Osteocyte (in vitro differentiated cells): ENCODE measurements at places on chromosomes 13 and 19. TPM values are rescaled to one million over a fixed set of nuclear protein-coding genes. Genes with fewer than 3 reads are reported as not detected.

Gene FUT2
- total RNA-seq = not detected in 2 replicates

Gene LRCH1
- 13.9 and 14.6 TPM in 2 replicates for total RNA-seq

Gene APC2
- total RNA-seq = 1.2 and 1.5 TPM in 2 replicates

Gene ZNF837
- total RNA-seq = 2.5 and 3.0 TPM in 2 replicates

Gene CEACAM4
- not detected in 2 replicates for total RNA-seq
